ENCODE measurements at places on chromosomes 2 and 18.

DNA sequence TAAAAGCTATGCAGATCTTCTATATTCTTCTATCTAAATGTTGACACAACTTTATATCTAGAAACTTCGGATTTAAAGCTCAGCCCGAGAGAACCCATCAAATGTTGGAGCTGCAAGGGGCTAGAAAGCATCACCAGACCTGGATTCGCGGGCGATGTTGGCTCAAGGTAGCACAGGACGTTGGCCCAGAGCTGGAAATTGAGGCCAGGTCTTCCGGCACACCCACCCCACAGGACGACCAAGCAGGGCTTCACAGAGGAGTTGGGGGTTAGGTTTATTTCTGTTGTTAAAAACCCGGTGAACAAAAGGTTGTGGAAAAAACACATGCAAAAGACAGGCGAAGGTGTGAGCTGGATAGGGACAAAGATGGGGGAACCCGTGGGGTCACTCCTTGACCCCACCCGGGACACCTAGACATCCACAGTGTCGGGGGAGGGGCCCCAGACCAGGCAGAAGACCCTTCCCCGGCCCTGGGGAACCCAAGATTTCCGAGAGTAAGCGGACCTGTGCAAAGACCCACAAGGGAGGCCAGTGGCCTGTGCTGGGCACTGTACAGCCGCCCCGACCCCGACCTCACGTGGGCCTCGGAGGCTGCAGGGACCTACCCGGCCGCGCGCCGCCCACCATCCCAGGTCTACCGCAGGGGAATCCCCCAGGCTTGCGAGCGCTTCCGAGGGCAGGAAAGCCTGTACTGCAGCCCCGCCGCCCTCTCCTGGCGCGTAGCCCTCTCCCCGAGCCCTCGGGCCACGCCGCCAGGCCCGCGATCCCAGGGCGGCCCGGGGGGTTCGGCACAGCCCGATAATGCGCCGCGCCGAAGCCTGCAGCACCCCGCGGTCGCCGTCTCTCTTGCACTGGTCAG, 1.8 kb upstream of the AGBL5 start:
- no peak for DNase-seq

DNA sequence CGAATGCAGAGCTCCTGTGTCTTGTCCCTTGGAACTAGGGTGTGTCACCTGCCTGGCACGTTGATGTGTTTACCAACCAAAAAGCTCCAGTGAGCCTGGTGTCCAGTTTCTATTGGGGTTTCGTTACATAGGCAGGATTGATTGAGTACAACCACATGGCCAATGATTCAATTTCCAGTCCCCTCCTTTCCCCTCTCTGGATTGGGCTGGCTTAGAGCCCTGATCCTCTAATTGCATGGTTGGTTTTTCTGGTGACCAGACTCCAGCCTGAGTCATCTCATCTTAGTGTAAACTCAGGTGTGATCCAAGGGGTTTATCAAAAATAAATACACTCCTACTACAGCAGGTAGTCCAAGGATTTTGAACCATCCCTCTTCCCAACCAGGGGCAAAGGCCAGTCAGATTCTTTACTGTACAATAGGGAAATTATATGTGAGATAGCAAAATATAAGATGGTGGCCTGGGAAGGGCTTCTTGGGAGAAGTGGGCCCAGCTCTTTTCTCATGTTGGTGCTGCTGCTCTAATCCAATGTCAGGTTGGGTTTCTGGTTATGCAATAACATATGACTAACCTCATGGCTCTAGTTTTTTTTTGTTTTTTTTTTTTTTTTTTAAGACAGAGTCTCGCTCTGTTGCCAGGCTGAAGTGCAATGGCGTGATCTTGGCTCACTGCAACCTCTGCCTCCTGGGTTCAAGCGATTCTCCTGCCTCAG, 64.7 kb upstream of the MGAT5 start:
- DNase-seq, result no peak

GRCh38 chr18:52343138-52343537, 3.1 kb downstream of the DCC start:
- no peak for DNase-seq

GRCh38 chr2:7982054-7982453, 699.8 kb upstream of the ID2 start:
- DNase-seq, result no peak

- DNase-seq, result no peak
Observed at GRCh38 chr2:233063976-233064411, 3.9 kb downstream of the INPP5D start.

DNA sequence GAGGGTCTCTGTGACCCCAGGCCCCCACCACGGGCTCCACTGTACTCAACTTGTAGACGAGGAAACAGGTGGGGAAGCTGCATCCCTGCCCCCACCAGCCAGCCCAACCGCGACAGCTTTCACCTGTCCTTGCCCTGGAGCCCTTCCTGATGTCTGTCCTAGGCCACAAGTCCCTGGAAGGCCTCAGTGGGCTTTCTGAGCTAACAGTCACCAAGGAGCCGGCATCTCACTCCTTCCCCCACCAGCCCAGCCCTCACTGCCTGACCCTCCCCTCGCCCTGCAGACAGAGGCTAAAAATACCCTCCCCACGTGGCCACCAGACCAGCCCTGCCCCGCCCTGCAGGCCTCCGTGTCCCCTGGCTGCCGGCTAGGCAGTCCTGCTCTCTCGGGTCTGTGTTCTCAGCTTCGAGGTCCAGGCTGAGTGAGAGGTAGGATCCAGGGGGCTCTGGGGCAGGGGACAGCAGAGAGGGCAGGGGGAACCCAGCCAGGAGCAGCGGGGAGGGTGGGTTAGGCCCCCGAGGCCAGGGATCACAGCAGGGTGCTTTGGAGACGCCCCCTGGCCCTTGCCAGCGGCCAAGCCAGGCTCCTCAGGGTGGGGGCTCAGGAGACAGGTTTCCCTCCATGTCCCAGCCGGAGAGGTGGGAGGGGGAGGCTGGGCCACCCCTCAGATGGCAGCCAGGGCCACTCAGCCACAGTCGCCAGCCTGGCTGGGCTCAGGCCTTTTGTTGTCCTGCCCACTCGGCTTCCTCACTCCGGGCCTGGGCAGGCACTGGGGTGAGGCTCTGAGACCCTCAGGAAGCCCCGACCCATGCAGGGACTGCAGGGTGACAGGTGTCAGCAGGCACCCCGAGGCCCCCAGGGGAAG, at the start of gene KLHL30:
KLHL30 (plus strand) TSS at position 338 of the 865 bp plus-strand sequence. CDS start 2,087 bp downstream, outside the sequence.
- DNase-seq, result no peak

GRCh38 chr18:46596119-46596518, 60.9 kb downstream of the LOXHD1 start:
- DNase-seq, result no peak

DNA sequence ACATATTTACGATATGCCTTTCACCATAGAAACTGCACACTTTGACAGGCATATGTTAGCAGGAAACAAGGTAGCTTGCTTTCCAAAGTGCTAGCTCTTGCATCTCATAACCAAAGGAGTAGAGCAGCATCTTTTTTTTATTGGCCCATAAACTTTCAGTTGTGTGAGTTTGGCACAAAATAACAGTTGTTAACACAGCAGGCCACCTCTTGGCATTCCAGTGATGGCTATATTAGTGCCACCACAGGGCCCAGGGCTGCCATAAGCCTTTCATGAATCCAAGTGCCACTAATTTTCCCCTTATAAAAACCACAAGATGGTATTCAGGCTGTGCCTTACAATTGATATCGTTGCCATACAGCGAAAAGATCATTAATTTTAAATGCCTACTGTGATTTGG, 40.3 kb upstream of the KLF7 start:
- no peak for DNase-seq

- DNase-seq, result no peak
Observed at GRCh38 chr2:153622285-153622684, 143.7 kb upstream of the RPRM start.

- DNase-seq, result no peak
Observed at GRCh38 chr2:119982506-119982905, 30.4 kb upstream of the EPB41L5 start.

- DNase-seq, result peak; percentile 34
Observed at GRCh38 chr2:75608684-75609333, 37.8 kb upstream of the MRPL19 start.

DNA sequence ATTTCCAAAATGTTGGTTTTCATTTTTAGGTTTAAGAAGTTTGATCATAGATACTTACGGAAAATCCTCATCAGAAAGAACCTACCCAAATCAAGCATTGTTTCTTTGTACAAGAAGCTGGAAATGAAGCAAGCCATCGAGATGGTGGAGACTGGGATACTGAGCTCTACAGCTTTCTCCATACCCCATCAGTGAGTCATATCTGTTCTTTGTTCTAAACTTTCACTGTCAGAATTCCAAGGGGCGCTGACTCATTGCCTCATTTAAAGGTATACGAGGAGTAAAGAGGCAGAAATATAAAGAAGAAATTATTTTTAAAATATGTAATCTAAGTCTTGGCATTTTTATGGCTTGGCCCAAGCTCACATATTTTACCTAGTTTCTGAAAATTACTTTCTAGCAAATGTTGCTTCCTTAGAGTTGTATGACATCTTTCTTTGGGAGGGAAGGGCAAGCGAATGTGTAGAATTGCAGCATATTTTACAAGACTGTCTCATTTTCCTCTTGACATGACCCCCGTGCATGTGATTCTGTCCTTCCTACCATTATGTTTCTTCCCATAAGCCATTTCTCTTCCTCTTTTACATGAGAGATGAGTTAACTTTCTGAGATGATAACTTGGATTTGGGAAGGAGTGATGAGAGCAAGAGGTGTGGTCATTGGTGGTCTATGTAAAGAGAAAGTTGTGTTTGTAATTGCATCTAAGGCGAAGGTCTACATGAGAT, 41.2 kb downstream of the SLC9A4 start:
- DNase-seq, result no peak

- no peak for DNase-seq
Observed at GRCh38 chr2:239086325-239087020, 238.6 kb downstream of the TWIST2 start.

DNA sequence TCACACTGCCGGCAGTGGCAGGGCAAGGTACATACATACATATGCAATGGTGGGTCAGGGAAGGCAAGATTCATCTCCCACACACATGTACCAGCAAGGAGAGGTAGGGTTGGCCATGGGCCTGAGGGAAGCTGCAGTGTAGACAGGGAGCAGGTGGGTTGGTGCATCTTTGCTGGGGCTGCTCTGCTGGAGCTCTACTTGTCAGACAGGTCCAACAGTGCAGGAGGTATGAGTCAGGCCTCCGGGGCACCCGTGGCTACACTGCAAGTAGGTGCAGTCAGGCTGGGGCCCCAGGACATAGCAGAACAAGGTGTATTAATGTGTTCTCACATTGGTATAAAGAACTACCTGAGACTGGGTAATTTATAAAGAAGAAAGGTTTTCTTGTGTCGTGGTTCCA, 281.1 kb upstream of the COL3A1 start:
- no peak for DNase-seq

GRCh38 chr18:57446322-57446721, 11.1 kb downstream of the ONECUT2 start:
- DNase-seq, result peak; percentile 14

GRCh38 chr2:88269836-88270235, 99.7 kb downstream of the THNSL2 start:
- DNase-seq, result no peak

DNA sequence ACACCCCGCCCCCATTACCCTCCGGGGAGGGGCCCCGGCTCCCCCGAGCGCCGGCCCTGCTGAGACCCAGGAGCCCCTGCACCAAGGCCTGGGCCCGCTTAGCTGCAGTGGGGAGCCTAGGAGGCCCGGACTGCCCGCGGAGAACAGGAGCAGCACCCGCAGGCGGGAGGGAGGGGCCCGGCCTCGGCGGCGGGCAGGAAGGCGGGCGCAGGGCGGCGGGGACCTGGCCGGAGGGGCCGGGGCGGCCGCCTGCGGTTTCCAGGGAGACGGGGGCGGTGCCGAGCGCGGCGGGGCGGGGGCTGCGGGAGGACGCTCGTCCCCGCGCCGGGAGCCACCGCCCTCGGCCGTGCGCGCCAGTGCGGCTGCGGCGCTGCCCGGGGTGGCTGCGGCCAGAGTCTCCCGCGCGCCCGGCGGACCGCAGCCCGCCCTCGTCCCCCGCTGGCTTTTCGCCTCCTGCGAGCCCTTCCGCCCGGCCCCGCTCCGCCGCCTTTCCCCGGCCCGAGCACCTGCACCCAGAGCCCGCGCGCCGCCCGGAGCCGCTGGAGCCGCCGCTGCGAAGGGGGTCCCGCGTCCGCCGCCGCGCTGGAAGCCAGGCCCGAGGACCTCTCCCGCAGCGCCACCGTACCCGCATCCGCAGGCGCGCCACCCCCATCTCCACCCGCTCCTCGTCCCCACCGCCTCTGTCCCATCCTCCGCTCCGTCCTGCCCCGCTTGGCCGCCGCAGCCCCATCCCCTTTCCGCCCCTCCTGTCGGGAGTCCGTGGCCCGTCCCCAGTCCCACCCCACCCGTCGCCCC, 17.2 kb downstream of the GPC1 start:
- no peak for DNase-seq

DNA sequence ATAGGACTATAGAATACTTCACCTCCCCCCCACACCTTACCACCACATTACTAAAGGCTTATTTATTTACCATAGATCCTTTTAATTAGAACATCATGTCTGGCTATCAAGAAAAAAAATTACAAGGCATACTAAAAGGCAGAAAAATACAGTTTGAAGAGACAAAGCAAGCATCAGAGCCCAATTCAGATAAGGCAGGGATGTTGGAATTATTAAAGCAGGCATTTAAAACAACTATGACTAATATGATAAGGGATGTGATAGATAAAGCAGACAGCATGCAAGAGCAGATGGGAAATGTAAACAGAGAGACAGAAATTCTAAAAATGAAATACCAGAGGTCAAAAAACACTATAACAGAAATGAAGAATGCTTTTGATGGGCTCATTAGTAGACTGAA, 55.4 kb upstream of the SMIM21 start:
- no peak for DNase-seq

GRCh38 chr2:26563686-26564085, 77.5 kb downstream of the CIB4 start:
- DNase-seq, result no peak

GRCh38 chr2:188919824-188920223, 54.3 kb upstream of the COL3A1 start:
- no peak for DNase-seq

DNA sequence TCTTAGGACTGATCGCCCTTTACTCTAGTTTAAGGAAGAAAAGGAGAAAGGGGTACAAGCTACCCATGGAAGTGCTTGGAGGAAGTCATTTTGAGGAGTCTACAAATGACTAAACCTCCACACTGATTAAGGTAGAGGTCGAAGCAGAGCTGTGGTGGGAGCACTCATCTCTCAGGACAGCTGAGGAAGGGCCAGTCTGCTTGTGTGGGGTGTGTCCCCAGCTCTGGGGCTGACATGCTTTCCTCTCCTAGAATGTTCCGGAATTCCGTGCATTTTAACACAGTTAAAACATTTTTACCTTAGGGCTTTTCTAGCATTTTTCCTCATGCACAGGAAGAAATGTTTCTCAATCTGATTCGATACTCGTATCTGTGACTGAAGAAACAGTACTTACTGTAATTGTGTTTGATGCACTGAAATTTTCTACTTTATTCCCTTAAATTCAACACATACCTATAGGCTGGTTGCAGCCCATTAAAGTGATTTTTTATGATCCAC, 135.1 kb downstream of the NCK2 start:
- DNase-seq, result no peak

DNA sequence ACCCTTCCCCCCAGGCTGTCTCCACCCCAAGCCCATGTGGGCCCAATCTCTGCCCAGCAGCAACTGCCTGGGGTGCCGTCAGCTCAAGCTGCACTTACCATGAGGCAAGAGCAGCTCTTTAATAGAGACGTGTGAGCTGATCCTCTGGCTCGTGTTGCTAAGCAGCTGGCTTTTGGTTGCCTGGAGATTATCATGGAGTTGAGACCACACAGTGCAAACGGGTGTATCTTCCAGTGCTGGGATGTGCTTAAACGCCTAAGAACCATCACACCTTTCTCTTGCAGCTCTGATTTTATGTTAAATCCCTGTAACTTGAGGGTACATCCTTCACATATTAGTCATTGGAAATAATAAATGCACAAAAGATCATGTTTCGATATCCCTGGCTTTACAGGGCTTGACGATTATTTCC, 271.1 kb downstream of the PRKCE start:
- no peak for DNase-seq

GRCh38 chr18:34120294-34120693, 104.4 kb downstream of the NOL4 start:
- no peak for DNase-seq
